ENCODE measurements at places on chromosomes 11 and 22.

- no peak for DNase-seq
These were observed 15.7 kb downstream of the MN1 start for GRCh38 chr22:27785831-27786230.

DNA sequence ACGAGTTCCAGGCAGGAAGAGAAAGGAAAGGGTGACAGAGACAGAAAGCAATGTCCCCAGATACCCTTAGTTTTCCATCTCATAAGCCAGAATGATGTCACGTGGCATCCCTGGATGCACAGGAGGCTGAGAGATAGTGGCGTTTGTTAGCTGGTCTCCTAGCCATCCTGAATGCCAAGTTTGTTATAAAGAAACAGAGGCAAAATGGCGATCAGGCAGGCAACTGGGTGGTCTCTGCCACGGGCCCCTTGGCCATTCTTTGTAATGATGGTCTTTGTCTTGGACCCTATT lies 5.3 kb downstream of the SMIM38 start:
- no peak for DNase-seq

DNA sequence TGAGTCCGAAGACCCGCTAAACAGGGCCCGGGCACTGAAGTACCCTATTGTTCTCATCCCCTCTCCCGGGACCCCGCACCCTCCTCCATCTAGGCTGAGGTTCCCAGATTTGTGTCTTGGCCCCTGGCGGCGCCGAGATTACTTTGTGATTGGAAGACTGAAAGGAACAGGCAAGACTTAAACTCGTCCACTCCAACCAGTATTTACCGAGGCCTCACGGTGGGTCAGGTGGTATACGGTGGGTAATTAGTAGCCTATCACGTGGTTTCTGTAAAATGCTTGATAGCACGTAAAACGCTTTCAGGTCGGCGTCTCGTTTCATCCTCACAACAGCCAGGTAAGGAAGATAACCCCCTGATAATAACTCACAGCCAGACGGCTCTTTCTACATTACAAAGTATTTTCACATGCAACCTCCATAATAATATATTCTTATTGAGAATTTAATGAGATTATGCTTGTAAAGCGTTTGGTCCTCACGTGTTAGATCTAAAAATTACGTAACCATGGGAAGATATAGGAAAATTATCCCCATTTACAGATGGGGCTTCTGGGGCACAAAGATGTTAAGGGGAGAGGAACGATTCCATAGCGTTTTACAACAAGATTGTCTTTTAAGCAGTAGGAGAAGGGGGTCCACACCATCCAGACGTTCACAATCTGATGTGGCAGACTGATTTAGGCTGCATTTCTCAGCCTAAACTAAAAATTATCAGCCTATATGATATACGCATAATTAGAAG lies 642 bp upstream of the PIK3C2A start:
- DNase-seq, result peak; percentile 69

GRCh38 chr11:11980841-11981308 lies 27.6 kb downstream of the DKK3 start:
- DNase-seq, result no peak

DNA sequence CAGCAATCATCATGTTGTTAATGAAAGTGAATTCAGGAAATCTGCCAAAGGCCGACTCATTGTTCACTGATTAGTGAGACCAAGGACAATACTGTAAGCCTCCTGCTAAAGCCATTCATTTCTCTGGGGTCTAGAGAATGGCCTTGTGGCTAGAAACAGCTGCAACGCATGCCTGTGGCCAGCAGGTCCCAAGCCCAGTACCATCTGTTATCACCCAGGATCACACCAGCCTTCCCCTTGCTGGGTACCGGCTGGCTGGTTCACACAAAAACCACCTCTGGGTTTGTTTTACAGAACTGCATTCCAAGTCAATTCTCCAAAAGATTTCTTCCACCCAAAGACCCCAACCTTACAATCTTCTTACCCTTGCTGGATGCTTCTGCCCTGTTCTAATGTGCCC lies 1.1 kb downstream of the PLAAT5 start:
- DNase-seq, result no peak

GRCh38 chr22:36881504-36882245 lies 20.9 kb downstream of the NCF4 start:
- no peak for DNase-seq

GRCh38 chr11:100741866-100742625 lies 55.0 kb downstream of the ARHGAP42 start:
- no peak for DNase-seq

DNA sequence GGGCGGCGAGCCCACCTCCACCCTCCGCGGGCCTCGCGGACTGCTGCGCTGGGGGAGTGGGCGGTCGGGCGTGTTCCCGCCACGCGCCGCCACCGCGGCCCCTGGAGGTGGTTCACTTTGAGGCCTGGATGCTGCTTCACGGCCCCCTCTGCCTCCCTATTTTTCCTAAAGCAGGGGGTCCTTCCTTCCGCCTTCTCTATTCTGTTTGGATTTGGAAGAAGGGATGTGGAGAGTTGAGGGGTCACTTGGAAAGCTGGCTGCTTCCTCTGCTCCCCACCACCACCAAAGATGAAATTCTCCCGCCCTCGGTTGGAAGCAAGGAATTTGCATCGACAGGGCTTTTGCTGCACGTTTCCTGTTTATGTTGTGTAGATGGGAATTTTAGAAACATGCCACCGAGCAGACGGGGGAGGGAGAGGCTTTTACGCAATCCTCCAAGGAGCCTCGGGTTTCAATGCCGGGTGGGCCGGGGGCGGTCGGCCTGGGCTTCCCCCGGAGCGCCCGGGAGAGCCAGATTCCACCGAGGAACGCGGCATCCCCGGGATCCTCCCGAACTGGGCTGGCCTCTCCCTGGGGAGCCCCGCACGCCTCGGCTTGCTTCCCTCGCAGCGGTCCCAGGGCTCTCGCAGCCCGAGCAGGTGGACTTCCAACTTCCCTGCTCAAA lies 403 bp upstream of the SBF2 start:
- DNase-seq, result no peak

DNA sequence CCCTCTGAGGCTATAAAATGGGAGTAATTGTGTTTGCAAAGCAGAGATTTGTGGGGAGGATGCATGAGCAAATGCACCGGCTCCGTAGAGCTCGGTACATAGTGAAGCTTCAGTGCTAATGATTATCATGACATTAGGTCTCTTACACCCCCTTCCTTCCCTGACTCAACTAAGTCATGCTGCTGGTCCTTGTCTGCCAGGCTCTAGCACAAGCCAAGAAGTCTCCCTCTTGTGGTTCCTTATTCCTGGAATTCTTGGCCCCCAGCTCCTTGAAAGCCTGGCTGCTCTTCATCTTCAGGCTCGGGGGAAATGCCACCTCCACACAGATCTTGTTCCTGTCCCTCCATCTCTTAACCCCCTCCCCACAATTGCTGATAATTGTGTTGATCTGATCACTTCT lies 45.7 kb upstream of the SYT13 start:
- DNase-seq, result no peak

DNA sequence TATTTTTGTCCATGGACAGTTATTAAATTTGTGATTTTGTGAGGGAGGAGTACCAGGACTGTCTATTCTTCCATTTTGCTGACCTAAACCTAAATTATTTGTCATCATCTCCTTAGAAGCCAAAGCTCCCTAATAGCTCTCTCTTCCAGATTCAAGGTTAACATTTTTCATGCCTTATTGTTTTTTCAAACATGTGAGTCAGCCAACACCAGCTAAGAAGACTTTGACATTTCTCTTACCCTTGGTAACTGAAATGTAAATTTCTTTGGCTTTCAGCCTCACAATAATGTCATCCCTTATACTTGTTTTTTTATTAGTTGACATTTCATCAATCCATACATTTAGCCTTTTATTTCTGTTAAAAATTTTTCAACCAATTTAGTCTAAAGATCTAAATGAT lies 19.2 kb downstream of the OR52E1 start:
- no peak for DNase-seq

DNA sequence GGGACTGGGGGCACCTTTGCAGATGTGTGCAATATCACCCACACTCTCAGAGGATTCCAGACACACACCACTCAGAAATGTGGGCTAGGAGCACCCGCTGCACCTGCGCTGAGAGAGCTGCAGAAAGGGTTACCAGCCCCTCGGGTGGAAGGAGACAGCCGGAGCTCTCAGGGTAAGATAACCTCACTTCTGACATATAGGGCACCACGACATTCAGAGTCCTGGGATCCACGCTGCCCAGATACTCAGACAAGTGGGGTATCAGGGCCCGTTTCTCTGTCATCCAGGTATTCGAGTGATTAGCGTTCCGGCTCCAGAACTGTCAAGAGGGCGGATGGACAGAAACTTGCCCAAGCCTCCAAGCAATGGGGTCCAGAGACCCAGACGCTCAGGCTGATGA lies 6.2 kb upstream of the SYT8 start:
- no peak for DNase-seq

- DNase-seq, result no peak
These were observed 213.5 kb upstream of the NAV2 start for GRCh38 chr11:19499026-19499669.

DNA sequence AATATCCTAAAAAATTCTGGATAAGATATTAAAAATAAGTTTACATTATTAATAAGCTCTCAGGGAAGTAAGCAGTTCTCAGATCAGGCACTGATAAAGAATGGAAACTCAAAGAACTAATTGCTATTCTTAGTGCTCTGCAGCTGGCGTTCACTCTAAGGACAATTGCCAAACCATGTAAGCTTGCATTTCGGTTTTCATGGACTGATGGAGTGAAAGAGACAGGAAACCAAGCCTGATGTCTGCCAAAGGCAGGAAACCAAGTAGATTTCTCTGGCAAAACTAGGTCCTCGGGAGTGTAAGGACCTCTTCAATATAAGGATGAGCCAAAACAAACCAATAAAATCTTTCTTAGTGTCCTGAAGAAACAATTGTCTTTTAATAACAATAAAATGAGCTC lies 355.2 kb downstream of the RAB38 start:
- DNase-seq, result no peak

Measured in occipital lobe (tissue), 3 donors.